Ovary (tissue), 10 donors: ENCODE measurements at places on chromosomes 4 and X. TPM values are rescaled to one million over a fixed set of nuclear protein-coding genes. Genes with fewer than 3 reads are reported as not detected.

- no peak overlapping the region for H3K27ac ChIP-seq
- no peak overlapping the region for H3K4me3 ChIP-seq
- H3K27me3 ChIP-seq, result no peaks in the 10 kb centered on the region
- H3K36me3 ChIP-seq, result no peaks in the 10 kb centered on the region
Observed at GRCh38 chr4:99324361-99324760, 3.2 kb upstream of the ADH1B start.

- no peaks in the 10 kb centered on the region for H3K36me3 ChIP-seq
- H3K4me1 ChIP-seq, result no peaks in the 10 kb centered on the region
- no peak for DNase-seq
- no peak overlapping the region for H3K27ac ChIP-seq
- no peaks in the 10 kb centered on the region for H3K27me3 ChIP-seq
- H3K4me3 ChIP-seq, result no peak overlapping the region
Observed at GRCh38 chr4:180380733-180381132, 1862.5 kb upstream of the TENM3 start.

DNA sequence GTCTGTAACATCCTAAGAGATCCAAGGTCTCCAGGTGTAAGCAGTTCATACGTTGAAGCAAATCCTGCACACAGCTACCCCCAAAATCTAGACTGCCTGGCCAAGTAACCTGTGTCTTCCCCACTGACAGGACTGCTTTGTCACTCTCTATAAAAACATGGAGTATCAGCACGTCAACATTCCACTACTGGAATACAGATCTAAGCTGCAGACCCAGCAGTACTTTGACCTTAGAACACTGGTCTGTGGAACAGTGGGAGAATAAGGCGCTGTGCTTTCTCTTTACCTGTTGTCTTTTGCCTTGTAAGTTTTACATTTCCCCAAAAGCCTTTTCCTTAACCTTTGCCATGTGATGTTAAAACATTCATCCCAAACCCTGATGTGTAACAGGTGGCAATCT is 137.4 kb downstream of the JADE1 start:
- no peak overlapping the region for H3K27ac ChIP-seq
- H3K27me3 ChIP-seq, result no peaks in the 10 kb centered on the region
- no peaks in the 10 kb centered on the region for H3K4me1 ChIP-seq
- DNase-seq, result no peak
- H3K4me3 ChIP-seq, result no peak overlapping the region

DNA sequence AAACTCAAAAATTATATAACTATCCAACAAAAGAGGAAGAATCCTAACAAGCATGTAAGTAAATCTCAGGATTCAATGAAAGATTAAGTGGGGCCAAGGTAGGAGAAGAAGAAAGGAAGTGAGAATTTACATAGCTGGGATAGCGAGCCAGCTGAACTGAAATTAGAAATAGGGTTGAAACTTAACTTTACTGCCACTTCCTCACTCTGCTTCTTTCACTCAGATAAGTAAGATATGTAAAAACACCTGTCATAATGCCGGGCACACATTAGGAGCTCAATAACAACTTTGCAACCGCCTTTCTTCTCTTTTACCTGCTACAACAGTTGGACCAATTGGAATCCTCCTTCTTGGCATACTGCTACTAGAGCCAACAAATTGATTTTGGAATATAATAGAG is 129.4 kb downstream of the CNKSR2 start:
- H3K4me3 ChIP-seq, result no peak overlapping the region
- H3K36me3 ChIP-seq, result no peaks in the 10 kb centered on the region
- no peak for DNase-seq
- H3K4me1 ChIP-seq, result no peaks in the 10 kb centered on the region
- H3K27me3 ChIP-seq, result no peaks in the 10 kb centered on the region
- H3K27ac ChIP-seq, result no peak overlapping the region

DNA sequence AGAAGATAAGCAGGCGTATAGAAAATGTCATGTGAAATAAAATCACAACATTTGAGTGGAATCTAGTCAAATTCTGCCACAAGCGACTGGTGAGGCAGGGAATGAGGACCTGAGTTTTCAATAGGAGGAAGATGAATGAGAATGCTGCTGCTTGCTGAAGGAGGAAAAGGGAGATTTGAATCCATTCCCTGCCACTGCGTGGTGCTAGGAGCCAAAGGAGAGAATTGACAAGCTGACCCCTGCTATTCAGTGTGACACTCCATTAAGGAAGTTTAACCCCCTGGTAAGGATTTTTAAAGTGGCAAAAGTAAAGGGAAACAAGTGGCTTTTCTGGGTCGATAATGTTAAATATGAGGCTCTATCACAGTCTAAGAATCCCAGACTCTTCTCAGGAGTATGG is 314.0 kb downstream of the NAF1 start:
- no peak for DNase-seq
- H3K36me3 ChIP-seq, result no peaks in the 10 kb centered on the region
- H3K27me3 ChIP-seq, result no peaks in the 10 kb centered on the region

Gene NSUN7
- total RNA-seq, result 3.2 TPM
